Choroid plexus epithelial cell (primary cell): ENCODE measurements at places on chromosomes 2 and 18.

GRCh38 chr2:34070196-34070595, 471.1 kb upstream of the FAM98A start:
- no peak for DNase-seq

- DNase-seq, result peak; percentile 95
Measured at GRCh38 chr2:83055376-83056010, 1403.6 kb downstream of the SUCLG1 start.

- no peak for DNase-seq
Measured at GRCh38 chr2:43438858-43439655, 156.8 kb downstream of the THADA start.

- no peak for DNase-seq
Measured at GRCh38 chr18:75754433-75754832, 326.9 kb upstream of the SMIM21 start.

DNA sequence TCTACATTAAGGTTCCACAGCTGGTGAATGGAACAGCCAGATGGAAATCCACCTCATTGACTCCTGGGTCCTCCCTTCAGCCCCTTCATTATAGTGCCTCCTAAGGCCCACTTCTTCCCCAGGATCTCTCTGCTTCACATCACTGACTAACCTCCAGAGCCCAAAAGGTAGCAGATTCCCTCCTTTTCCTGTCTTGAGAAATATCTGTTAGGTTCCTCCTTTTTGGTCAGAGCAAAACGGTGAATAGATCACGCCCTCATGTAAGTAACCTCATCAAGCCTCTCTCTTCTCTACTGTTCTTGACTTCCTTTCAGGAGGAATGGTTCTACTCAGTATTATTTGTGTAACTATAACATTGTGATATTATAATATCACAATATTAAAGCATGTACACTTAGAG, 155.0 kb upstream of the SRD5A2 start:
- no peak for DNase-seq

DNA sequence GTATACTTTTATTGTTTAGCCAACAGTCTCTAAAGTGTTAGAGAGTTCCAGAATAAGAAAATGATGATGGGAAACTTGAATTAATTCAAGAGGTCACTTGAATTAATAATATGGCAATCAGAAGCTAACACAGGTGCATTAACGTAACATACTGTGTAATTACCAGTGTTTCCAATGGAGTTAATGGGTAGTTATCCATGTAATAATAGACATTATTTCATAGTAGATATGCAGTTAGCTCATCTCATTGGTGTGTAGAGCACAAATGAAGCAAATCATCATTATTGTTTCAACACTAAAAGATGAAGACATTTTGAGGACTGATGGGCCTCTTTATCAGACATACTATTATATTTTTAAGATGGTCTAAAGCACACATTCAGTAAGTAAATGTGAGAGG, 460.3 kb upstream of the HNRNPA3 start:
- no peak for DNase-seq

DNA sequence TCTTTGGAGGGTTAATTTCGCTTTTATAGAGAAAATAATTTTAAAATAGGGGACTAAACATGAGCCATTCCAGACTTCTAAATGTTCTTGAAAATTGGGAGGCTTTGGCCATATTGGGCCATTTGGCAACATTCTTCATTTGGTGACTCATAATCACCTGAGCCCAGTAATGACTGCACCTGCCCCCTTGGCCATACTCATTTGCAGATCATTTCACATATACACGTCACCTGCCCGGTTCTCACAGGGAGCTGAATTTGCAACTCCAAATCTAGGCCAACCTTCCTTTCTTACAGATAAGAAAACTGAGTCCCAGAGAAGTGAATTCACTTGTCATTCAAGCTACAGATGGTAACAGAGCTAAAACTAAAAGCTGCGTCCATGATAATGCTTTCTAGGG, 289.7 kb downstream of the EPHA4 start:
- DNase-seq, result no peak

DNA sequence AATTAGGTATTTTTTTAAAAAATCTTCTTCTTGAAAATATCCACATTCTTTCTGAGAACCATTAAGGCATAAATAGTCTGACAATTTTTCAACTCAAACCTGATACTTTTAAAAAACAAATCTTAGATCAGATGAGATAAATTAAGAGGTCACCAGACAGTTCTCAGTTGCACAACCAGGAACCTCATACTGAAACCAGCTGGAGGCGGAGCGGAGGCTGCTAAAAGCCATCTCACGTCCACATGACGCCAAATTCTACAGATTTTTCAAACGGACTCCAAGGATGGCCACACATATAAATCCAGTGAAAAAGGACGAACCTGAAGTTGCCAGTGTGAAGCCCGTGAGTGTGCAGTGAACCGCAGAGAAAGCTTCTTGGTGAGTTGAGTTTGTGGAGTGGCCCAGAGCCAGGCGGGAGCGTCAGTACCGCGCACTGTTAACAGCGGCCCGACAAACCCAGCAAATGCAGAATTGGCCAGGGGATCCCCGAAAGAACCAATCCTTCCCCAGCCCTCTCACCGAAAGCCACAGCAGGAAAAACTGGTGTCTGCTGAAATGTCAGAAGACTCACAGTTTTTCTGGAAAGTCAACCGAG, 53.1 kb upstream of the BBS5 start:
- no peak for DNase-seq

- DNase-seq, result peak; percentile 32
Measured at GRCh38 chr18:3478262-3478978, 28.4 kb downstream of the TGIF1 start.

DNA sequence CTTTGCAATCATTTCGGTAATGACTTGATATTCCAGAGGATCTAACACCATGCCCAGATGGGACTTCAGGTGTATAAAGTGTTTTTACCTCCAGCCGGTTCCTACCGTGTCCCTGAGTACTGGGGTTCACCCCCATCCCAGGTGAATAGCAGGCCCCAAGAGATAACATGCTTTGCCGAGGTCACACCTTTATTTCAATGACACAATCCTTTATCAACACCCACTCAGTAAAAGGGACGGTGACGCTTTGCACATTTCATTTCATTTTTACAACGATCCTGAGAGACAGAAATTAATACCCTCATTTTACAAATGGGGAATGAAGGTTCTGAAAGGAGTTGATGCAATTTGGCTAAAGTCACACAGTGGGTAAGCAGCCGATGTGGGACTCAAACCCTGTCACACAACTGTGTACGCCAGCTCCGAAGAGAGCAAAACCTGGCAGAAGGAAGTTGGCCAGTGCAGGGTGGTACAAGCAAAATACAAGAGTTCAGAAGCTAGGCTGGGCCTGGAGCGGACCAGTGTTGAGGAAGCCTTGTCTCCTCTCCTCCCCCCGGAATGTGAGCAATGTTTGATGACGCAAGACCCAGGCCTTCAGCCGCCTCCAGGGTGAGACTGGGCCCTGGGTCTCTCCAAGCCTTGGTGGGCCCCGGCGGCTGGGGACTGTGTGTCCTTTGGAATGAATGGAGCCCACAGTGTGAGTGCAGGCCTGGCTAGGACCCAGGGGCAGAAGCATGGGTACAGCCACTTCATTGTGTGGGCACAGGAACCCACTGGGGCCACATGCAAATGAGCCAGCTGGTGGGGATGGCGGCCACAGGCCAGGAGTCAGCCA, 139.6 kb upstream of the MYCN start:
- DNase-seq, result peak; percentile 19

- no peak for DNase-seq
Measured at GRCh38 chr2:204974487-204974886, 429.2 kb downstream of the PARD3B start.

DNA sequence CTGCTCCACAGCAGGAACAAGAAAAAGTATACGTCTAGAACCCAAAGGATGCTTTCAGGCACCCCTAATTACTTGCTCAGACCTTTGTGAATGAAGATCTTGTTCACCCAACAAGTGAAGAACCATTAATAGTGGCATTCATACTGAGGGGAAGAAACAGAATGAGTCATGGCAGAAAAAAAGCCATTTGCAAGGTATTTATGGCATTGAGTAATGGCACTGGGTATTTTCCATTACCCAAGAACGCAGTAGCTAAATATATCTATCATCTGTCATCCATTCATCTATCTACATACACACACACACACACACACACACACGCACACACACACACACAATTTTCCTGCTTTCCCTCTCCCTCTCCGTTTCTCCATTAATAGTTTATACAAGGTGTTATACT, 56.4 kb upstream of the XIRP2 start:
- DNase-seq, result peak; percentile 2

DNA sequence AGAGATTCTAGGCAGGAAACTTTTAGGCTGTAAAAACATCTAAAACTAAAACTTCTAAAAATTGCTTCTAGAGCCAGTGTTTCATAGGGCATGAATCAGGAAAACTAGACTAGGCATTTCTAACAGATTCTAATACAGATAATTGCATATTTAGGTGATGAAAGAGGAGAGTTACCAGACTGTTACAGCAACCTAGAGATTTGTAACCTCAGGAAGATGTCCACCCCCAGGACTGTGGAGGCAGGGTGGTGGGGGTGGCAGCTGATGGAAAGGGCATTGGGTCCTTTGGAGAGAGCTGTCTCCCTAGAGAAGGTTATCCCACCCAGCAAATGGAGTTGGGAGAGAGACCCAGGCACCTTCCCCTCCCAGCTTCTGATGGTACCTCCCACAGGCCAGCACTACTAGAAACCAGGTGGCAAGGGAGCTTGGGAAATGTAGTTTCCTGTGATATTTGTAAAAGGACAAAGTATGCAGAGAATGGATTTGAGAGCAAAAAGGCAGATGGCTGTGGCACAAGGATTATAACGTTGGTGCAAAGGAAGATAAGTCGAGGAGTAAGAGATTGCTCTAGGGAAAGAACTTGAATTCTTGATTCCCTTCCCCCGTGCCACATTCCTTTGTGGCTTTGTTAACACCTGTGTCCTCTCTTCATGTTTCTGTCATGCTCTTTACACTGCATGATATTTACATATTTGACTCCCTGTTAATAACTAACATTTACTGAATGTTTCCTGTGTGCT, 75.6 kb upstream of the MGAT5 start:
- peak; percentile 24 for DNase-seq

DNA sequence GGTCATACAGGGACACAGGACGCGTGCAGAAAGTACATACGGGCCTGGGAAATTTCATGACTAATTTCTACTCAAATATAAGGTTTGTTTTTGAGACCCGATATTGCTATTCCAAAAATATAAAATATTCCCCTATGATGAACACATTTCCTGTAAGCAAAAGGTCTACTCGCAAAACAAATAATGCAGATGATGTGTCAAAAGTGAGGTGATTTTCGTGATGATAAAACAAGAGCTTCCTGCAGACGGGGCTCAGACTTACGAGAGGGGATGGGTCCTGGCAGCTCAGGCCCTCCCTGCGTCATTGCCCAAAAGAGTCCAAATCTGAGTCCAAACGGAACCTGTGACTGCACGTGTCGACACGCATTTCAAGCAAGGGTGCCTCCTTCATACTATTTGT, 62.7 kb downstream of the MBP start:
- peak; percentile 37 for DNase-seq

DNA sequence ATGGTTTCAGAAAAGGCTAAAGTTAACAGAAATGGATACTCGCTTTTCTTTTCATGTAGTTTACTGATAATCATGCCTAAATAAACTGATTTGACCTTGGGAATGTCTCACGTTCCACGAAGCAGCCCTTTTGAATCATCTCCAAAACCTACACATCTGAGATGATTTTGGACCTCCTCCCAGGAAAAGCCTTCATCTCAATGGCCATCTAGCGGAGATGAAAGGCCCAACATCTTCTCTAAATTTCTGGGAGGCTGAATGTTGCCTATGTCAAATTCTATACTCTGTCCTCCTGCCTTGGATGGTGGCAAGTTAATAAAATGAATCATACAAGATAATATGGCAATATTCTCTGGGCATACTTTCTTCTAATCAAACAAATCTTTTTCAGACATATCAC, 448.5 kb downstream of the ZEB2 start:
- DNase-seq, result peak; percentile 84

- peak; percentile 50 for DNase-seq
Measured at GRCh38 chr2:234979204-234980167, 27.7 kb downstream of the SH3BP4 start.

DNA sequence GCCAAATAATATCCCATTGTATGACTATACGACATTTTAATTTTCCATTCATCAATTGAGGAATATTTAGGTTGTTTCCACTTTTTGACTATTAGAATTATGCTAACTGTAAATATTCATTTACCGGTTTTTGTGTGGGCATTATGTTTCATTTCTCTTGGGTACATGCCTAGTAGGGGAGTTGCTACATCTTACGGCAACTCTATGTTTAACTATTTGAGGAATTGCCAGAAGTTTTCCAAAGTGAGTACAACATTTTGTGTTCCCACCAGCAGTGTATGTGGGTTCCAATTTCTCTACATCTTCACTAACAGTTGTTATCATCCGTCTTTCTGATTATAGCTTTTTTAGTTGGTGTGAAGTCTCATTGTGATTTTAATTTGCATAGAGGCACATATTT, 1.6 kb upstream of the KDSR start:
- peak; percentile 22 for DNase-seq

- DNase-seq, result no peak
Measured at GRCh38 chr2:165818920-165819319, 24.9 kb upstream of the GALNT3 start.

DNA sequence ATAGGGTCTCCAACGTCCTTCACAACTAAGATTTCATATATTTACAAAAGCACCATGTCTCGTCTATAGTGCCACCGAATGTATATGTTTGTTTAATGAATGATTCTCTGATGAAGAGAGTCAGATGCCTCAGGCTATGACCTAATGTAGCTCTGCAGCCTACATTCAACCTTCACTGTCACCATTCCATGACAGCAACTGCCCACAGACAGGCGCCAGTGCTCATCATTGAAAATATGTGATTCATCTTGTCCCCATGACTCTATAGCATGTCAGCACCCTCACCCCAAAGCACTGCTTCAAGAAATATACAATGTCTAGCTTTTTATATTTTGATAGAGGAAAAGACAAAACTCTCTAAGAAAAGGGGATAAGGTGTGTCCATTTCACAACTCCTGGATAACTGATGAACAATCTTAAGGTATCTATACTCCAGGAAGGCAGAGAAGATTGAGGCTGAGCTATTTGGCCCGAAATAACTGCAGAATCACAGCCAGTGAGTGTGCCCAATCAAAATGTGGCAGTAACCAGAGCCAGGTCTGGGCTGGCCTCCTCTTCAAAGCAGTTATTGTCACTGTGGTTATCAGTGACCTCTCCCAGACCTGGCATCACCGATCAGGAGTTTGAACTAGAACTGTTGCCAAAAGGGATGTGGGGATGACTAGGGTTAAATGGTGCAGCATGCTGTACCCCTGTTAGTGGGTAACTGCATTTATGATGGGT, 246.6 kb downstream of the SETBP1 start:
- DNase-seq, result no peak

GRCh38 chr2:201904538-201905420, 98.4 kb downstream of the CDK15 start:
- no peak for DNase-seq

DNA sequence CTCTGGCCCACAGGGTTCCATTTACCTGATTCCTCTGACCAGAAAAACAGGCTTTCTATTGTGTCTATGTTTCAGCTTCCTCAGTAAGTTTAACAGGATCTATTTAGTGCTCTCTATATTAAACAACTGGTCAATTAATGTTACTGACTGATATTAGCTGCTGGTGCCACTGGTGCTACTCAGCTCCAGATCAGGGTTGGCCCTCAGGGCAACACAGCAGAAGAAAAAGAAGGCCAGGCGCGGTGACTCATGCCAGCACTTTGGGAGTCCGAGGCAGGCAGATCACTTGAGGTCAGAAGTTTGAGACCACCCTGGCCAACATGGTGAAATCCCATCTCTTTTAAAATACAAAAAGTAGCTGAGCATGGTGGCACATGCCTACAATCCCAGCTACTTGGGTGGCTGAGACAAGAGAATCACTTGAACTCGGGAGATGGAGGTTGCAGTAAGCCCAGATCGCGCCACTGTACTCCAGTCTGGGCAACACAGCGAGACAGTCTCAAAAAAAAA, 56.3 kb upstream of the CHAC2 start:
- no peak for DNase-seq

- peak; percentile 57 for DNase-seq
Measured at GRCh38 chr2:144137705-144138428, 382.1 kb downstream of the ZEB2 start.
